ENCODE measurements at places on chromosomes 3 and 15.

- no peak for DNase-seq
Observed at GRCh38 chr3:122023335-122023910, 1.4 kb upstream of the ILDR1 start.

GRCh38 chr3:119308355-119308754, 14.2 kb downstream of the ARHGAP31 start:
- DNase-seq, result no peak

GRCh38 chr15:44530653-44531052, 6.3 kb upstream of the EIF3J start:
- DNase-seq, result no peak

DNA sequence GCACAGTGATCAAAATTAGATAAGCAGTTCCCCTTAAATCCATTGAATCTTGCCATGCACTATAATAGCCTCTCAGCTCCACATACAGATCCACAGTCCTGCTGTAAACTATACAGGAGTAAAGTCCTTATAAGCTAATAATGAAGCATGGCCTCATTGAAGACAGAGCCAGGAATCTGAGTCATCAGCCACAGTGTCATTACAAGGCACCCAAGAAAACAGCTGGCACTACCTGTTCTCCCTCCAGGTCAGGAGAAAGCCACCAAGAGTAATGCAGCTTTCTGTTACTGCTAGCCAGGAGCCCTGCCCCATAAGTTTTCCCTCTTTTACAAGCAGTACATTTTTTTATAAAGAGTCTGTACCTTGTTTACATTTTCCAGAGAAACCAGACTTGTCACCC, 27.3 kb downstream of the WDR49 start:
- no peak for DNase-seq

- no peak for DNase-seq
Observed at GRCh38 chr15:59741274-59741906, 52.3 kb upstream of the BNIP2 start.

Data from hematopoietic multipotent progenitor cell treated with erythropoietin and hydrocortisone succinate and interleukin-3 and kit ligand, for 15 days (in vitro differentiated cells).